ENCODE measurements at places on chromosomes 3 and 15. TPM values are rescaled to one million over a fixed set of nuclear protein-coding genes. Genes with fewer than 3 reads are reported as not detected.

DNA sequence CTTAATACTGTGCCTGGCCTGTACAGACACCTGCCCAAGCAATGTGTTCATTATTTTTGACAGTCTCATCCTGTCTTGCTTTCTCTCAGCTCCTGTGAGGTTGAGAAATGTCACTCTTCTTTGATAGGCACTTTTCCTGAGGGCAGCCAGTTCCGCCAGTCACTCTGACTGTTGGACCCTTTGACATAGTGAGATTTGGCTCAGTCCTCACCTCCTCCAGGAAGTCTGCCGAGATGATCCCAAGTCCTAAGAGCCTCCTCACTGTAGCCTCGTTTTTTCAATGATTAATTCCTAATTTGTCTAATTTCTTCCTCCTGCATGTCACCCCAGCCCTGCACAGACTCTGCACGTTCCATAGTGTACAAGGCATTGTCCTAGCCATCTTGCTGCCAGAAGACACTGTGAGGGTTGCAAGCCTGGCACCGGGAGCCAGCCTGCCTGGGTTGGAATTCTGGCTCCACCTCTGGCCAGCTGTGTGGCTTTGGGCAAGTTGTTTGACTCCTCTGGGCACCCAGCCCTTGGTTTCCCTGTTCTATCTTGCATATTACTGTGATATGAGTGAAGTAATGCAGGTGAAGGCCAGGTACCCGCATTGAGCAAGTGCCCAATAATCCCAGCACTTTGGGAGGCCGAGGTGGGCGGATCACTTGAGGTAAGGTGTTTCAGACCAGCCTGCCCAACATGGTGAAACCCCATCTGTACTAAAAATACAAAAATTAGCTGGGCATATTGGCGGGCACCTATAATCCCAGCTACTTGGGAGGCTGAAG lies 24.3 kb downstream of the RPLP1 start:
- no peak for DNase-seq

DNA sequence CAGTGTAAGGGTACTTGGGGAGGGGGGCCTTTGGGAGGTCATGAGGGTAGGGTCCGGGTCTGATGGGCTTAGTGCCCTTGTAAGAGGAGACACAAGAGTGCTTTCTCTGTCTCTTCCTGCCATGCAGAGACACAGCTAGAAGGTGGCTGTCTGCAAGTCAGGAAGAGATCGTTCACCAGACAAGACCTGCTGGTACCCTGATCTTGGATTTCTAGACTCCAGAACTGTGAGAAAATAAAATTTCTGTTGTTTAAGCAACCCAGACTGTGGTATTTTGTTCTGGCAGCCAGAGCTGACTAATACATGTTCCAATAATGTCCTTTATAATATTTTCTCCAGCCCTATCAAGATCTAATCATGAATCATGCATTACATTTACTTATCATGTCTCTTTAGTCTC lies 130.0 kb upstream of the VEPH1 start:
- DNase-seq: no peak

Gene UBA7
- total RNA-seq: 46.2 TPM

GRCh38 chr3:71070497-71071463 lies 512.7 kb downstream of the FOXP1 start:
- no peak for DNase-seq

GRCh38 chr15:98914626-98915025 lies 93.0 kb downstream of the PGPEP1L start:
- no peak for DNase-seq

Gene MKRN2OS
- total RNA-seq: not detected

Gene VGLL3
- 1.1 TPM for total RNA-seq

DNA sequence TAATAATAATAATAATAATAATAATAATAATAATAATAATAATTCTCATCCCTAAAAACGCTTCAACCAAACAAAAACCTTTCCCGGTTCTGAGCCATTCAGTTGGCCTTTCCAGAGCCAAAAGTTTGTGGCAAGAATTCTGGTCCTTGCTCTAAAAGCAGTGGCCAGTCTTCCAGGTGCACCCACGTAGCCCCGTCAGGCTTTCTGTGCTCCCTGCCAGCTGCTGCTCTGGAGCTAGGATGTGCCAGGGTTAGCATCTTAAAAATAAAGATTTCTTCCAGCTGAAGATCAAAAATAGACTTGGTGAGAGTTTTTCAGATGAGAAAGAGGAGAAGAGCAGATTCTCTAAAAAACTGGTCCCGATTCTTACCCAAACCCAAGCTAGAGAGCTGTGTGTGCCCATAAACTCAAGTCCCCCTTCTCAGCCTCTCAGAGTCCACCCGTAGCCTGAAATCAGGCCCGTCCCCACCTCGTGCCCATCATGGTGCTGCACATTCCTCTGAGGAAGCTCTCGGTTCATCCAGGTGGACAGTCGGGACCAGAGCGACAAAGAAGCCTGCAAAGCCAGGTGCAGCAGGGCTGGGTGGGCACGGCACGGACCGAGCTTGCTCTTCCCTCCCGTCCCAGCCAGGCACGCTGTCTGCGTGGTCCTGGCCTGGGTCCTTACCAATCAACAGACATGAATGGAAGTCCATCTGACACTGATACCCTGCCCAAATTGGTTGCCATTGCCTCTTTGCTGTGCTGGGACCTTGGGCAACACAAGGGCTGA lies 155.6 kb downstream of the LRRC28 start:
- DNase-seq: no peak

GRCh38 chr3:157452097-157452496 lies 15.4 kb downstream of the PTX3 start:
- no peak for DNase-seq

Data from glomerular endothelial cell (primary cell).